ENCODE measurements at places on chromosomes 3 and 15.

GRCh38 chr3:40035177-40035576 is 225.8 kb downstream of the MYRIP start:
- DNase-seq: no peak

GRCh38 chr3:13419505-13420044 is 547 bp downstream of the NUP210 start:
- peak; percentile 79 for DNase-seq

DNA sequence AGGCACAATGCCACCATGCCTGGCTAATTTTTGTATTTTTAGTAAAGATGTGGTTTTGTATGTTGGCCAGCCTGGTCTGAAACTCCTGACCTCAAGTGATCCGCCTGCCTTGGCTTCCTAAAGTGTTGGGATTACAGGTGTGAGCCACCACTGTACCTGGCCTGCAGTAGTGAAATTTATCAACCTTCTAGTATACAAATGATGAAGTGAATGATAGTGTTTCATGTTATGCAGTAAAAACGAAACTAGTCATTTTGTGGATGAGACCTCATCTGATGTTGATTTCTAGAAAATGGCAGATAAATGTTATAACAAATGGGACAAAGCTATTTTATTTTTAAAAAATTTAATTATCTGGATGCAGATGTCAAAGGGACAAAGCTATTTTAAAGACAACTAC is 32.9 kb downstream of the NXPE3 start:
- no peak for DNase-seq

DNA sequence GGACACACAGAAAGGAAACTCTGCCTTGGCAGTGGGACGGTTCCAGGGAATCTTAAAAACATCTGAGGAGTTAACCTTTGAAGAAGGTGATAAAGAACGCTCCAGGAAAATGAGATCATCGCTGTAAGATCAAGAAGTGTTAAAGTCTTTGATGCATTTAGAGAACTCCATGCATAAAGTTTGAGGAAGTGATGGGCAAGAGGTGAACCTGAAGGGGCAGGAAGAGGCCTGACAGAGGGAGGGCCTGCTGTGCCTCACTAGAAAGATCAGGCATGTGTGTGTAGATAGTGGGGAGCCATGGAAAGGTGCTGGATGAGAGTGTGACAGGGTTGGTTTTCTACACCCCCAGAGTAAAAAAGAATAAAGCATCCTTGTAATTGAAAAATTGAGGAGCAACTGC is 889.2 kb downstream of the MCTP2 start:
- no peak for DNase-seq

DNA sequence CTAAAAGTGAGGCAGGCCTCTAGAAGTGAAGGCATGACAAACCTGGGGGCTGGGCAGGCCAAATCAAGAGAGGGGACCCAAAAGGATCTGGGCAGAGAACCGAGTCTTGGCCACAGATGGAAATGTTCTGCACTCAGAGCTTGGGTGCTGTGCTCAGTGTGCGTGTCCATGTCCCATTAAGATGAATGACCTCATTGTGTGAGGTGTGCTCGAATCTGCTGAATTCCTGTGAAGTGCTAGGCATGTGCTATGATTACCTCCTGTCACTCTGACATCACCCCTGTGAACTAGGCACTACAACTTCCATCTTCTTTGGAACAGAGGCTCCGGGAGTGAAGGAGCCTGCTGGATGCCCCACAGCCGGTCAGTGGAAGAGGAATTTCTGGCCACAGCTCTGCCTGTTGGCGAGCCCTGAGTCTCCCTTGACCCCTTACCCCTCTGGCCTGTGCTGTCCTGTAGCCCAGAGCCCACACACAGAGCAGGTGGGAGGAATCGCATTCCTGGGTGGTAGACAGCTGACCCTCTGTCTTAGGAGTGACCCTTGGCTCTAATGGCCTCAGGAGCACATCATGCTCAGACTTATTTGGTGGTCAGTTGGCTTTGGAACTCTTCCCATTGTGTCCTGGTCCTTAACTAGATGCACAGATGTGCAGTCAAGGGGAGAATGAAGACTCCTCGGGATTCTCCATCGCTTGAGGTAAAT is 67.6 kb upstream of the CTDSPL start:
- no peak for DNase-seq

DNA sequence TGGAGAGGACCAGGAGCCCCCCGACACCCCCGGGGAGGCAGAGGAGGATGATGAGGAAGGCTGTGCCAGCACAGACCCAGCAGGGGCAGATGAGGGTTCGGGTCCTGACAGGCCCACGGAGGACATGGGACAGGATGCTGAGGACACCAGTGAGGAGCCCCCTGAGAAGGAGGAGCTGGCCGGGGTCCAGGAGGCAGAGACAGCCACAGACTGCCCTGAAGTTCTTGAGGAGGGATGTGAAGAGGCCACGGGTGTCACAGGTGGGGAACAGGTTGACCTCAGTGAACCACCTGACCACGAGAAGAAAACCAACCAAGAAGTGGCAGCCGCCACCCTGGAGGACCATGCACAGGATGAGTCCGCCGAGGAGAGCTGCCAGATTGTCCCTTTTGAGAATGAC is 909 bp downstream of the FGD5 start:
- no peak for DNase-seq

- DNase-seq: no peak
These were observed 32.3 kb downstream of the TKT start for GRCh38 chr3:53223541-53223966.

GRCh38 chr3:188956839-188957489 is 214.8 kb upstream of the TPRG1 start:
- DNase-seq: no peak

- DNase-seq: no peak
These were observed 103.9 kb upstream of the HES1 start for GRCh38 chr3:194031867-194032635.

DNA sequence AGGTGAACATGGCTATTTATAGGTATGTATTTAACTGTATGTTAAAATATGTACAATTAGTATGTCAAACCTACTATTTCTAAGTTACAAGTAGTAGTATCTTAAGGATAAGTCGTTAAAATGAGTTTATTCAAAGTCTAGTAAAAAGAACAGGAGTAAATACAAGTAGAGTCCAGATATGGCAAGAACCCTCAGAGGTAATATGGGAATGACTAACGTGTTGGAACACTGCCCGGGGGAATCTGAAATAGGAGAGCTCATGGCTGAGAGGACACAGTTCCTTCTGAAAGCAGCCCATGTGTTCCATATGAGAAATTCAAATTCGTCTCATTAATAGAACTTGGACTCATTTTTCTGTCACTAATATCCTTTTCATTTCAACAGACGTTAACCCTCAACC is 158.8 kb downstream of the CLSTN2 start:
- DNase-seq: no peak

DNA sequence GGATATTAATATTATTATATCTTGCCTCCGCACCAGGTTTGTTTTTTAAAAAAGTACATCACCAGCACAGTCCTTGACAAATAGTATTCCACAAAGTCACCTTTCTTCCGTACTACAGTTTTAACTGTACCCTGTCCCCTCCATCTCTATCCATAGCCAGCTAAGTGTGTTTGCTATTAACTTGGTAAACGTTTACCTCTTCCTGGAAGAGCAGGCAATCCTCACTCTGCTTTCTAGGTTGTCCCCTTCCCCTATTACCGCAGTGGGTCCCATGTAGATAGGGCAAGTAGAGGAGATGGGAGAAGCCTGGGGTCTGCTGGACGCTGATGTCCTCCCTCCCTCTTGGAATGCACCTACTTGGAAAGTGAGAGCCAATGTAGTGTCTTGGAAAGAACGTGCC is 83.9 kb upstream of the ETV5 start:
- no peak for DNase-seq

GRCh38 chr3:123286308-123287023 is 84.7 kb downstream of the SEC22A start:
- DNase-seq: peak; percentile 11

DNA sequence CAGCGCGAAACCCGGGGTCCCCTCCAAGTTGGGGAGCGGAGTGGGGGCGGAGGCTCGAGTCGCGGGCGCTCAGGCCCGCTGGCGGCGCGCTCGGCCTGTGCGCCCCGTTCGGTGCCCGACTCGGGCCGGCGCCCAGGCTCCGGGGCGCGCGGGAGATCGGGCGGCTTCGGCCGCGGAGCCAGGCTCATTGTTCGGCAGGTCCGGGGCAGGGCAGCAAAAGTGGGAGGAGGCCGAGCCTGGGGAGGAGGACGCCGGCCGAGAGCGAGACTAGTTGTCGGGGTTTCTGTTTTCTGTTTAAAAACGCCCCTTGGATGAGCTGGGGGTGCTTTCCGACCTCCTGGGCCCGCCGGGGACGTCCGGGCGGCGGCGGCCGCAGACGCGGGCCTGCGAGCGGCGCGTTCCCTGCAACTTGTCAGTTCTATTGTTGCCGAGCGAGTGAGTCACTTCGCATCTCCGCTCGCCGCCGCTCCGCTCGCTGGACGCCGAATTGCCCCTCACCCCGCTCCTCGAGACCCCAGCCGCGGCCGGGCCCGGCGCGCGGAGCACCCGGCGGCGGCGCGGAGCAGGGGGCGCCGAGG is 676 bp downstream of the TCF12 start:
- DNase-seq: peak; percentile 94

DNA sequence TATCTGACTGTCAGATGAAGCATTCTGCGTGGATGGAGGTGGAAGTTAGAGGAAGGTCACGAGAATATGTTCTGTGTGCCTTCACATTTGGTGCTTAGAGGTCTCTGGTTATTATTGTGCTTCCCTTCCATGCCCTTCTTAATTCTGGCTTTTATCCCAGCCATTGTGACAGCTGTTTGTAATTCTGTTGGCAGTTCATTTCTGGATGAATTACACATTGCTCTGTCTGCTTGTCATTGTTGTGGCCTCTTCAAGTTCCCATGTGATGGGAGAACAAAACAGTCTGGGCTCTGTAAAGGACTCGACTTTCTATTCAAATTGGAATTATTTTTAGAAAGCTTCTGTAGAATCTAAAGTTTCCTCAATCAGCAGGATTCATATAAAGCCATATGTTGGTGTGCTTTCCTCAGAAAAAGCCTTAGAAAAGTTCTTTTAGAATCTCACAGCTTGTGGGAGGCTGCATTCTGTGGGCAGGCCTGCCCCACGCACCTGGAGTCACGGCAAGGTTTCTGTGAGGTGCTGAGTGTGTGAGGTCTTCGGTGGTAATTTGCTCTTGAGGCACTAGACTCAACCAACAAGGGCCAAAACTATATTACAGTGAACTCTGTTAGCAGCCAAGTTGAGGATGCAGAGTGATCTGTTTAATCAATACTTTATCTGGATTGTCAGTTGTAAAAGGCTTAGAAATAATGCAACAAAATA is 397.4 kb upstream of the AZI2 start:
- no peak for DNase-seq

DNA sequence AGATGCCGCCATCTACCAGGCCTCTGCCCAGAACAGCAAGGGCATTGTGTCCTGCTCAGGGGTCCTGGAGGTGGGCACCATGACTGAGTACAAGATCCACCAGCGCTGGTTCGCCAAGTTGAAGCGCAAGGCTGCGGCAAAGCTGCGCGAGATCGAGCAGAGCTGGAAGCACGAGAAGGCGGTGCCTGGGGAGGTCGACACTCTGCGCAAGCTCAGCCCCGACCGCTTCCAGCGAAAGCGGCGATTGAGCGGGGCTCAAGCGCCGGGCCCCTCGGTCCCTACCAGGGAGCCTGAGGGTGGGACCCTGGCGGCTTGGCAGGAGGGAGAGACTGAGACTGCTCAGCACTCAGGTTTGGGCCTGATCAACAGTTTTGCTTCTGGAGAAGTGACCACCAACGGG is 22.6 kb downstream of the ALPK3 start:
- DNase-seq: no peak

DNA sequence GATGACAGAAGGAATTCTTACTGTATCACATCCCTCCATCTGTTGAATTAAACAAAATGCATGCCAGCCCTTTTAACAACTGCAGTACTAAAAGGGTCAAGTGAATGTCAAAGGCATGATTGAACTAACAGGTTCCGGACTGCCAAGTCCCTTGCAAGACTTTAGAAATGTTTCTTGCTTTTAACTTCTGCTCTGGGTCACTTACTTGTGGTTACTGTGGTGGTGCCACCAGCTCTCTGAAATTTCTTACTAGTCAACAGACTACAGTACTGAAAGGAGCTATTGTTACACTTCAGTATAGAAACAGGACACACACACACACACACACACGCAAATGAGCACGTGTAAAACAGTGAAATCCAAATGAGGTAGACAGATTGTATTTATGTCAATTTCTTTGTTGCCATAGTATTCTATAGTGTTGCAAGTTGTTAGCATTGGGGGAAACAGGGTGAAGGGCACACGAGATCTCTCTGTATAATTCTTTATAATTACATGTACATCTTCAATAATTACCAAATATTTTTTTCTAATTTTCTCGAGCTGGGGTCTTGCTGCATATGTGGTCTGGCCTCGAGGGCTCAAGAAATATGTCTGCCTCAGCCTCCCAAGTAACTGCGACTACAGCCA is 79.9 kb upstream of the SLC25A26 start:
- no peak for DNase-seq

GRCh38 chr15:62344806-62345539 is 179.9 kb upstream of the C2CD4B start:
- DNase-seq: peak; percentile 77

- DNase-seq: no peak
These were observed 33.2 kb upstream of the OSTN start for GRCh38 chr3:191165802-191166201.

DNA sequence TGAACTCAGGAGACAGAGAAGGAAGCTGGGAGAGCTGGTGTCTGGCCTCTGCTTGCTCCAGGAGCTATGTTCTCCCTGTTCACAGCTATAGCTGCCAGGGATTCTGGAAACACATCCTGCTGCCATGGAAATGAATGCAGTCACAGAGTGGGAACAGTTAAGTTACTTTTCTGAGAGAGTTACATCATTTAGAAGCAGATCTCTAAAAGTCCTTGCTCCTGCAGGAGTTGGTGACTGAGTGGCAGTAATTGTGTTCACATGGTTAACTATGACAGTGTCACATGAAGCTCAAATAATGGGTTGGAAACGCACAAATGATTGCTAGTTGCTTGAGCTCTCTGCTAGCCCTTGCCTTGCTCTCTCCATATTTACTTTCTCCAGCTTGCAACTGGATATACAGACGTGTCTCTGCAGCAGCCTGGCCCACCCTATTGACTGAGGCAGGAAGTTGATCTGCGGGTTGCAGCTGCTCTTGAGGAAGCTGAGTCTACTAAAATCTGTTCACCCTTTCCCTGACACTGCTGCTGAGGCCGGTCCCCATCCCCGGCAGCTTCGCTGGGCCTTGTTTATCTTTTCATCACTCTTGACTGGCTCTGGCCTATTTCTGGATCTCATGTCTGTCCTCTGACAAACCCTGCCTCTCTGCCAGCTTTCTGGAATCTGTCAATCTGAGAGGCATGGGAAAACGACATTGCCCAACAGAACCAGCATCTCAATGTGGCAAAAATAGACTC is 16.7 kb upstream of the ISLR start:
- peak; percentile 33 for DNase-seq

GRCh38 chr15:60740787-60741354 is 261.9 kb upstream of the ICE2 start:
- DNase-seq: no peak
